ENCODE measurements at places on chromosomes 5 and 9.

DNA sequence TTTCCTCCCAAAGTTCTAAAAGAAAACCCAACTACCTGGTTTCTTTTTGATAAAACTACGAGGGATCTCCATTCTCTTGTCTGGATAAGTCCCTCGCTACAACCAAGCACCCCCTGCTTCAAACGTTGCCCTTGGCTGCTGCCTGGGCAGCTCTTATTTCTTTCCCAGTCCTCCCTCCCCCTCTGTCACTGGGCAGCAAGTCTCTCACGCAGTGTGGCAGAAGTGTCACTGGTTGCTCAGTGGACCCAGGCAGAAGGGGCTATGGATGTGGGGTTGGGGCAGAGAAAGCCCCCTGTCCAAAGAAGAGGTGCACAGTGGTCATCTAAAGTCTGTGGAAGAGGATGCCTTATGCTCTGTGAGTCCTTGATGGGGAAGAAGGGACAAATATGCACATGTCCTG lies 7.2 kb upstream of the SMIM32 start:
- no peak for DNase-seq

GRCh38 chr9:96503918-96504317 lies 53.9 kb downstream of the HABP4 start:
- DNase-seq = no peak

DNA sequence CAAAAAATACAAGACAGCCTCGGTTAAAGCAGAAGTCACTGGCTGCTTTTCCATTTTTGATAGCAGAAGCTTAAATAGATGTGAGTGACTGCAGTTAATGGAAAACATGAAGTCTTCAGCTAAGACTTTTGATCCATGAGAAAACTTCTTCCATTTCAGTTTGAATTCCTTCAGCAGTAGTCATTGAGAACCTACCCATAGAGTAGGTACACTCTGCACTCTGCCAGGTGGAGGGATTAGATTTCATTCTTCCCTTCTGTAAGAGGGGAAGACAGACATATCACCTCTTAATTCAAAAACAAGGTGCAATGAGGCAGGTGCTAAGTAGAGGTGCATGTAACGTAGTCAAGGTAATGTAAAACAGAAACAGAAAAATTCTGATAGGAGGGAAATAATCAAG lies 26.7 kb upstream of the XPA start:
- no peak for DNase-seq

- no peak for DNase-seq
Observed at GRCh38 chr5:132076202-132076830, 2.7 kb downstream of the CSF2 start.

GRCh38 chr5:10109299-10109698 lies 140.4 kb downstream of the ATPSCKMT start:
- DNase-seq = no peak

- no peak for DNase-seq
Observed at GRCh38 chr5:136423944-136424606, 58.7 kb upstream of the TRPC7 start.

DNA sequence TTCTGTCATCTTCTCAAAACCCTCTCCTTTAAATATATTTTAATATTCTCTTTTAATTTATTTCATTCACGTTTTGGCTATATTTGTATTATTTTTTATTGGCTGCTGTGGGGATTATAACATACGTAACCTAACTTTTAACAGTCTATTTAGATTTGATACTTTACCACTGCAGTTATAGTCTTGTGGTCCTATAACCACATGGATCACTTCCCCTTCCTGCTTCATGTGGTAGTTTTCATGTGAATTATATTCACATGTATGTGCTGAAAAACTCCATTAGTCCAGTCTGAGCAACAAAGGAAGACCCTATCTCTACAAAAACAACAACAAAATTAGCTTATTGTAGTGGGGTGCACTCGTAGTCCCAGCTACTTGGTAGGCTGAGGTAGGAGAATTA lies 34.3 kb downstream of the CENPP start:
- no peak for DNase-seq
